Ascending aorta (tissue), 2 donors: ENCODE measurements at places on chromosomes 7 and 10. TPM values are rescaled to one million over a fixed set of nuclear protein-coding genes. Genes with fewer than 3 reads are reported as not detected.

DNA sequence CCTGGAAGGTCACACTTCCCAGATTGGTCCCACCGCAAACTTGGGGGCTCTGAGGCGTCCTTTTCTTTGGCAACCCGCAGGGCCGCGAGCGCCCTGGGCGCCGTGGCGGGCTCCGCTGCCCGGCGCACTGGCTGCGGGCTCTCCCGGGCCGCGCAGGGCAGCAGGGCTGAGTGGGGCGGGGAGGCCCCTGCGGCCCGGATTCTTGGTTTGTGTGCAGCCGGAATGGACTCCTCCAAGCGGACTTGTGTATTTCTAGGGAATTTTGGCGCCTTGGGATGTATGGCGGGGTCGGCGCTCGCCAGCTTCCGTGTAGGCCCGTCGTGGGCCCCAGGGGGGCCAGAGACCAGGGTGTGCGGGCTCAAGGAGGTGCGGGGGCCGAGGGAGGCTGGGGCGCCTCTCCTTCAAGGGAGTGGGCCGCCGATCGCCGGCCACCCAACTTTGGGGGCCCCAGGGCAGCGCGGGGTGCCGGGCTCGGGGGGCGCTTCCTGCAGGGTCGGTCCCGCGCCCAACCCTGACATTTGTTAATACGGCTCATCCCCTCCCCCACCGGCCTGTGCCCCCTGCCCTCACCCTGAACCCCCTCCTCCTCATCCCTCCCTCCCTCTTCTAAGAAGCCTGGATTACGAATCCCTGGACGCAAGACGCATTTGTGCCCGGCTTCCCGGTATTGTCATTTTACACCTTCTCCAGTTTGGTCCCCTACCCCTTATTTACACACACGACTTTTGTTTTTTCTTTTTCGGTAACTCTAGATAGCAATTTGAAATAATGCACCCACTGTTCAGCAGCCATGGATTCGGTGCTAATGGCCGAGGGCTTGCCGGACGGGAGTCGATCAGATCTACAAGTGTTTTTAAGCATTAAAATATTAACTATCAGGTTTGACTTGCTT lies 2.5 kb downstream of the TCF7L2 start:
- peak overlapping the region; percentile 92 for H3K27ac ChIP-seq
- peak overlapping the region; percentile 83 for H3K4me3 ChIP-seq
- no peaks in the 10 kb centered on the region for H3K36me3 ChIP-seq

DNA sequence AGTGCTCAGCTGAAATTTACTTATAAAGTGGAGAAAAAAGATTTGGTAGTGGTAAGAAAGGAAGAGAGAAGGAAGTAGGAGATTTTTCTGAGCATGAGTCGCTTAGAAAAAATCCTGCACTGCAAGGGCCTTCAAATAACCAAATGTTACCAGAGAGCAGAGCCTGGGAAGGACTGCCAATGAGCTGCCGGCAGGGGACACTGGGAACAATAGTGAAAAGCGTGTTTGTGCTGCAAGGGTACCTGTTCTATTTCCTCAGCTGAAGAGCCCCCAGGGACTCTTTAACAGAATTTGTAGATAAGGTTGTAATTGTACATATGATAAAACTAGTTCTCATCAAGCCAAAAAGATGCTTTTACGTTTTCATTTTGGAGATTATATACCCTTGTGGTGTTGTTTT lies 696.3 kb upstream of the C7orf33 start:
- no peak overlapping the region for H3K4me3 ChIP-seq
- H3K4me1 ChIP-seq, result no peaks in the 10 kb centered on the region
- no peak overlapping the region for H3K27ac ChIP-seq
- DNase-seq, result no peak

C10orf67 gene
- not detected for total RNA-seq

- H3K27me3 ChIP-seq, result no peaks in the 10 kb centered on the region
- no peaks in the 10 kb centered on the region for H3K36me3 ChIP-seq
- H3K27ac ChIP-seq, result no peak overlapping the region
- H3K4me3 ChIP-seq, result no peak overlapping the region
Measured at GRCh38 chr7:94145602-94146001, 141.4 kb upstream of the BET1 start.

- no peak overlapping the region for H3K4me3 ChIP-seq
- no peaks in the 10 kb centered on the region for H3K36me3 ChIP-seq
- H3K27ac ChIP-seq, result peak overlapping the region; percentile 34
Measured at GRCh38 chr7:134737566-134738345, 41.7 kb upstream of the CALD1 start.

DNAJB9 gene
- total RNA-seq, result 7.5 TPM

DNA sequence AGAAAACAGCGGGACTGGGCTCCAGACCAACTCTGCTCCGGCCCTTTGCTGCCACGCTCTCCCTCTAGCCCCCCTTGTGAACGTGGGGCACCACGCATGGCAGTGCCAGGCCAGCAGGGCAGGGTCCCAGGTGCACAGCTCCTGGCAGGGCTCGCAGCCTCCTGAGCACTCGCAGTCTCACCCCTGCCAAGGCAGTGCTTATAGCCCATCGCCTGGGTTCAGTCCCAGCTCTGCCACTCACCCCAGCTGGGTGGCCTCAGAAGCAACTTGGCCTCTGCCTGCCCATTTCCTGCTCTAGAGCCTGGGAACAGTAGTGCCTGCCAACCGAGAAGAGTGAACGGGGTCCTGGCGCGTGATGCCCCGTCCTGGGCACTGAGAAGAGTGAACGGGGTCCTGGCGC lies 36.3 kb downstream of the CFAP46 start:
- no peak overlapping the region for H3K4me3 ChIP-seq
- no peaks in the 10 kb centered on the region for H3K36me3 ChIP-seq
- no peak overlapping the region for H3K27ac ChIP-seq
- no peaks in the 10 kb centered on the region for H3K27me3 ChIP-seq
- no peaks in the 10 kb centered on the region for H3K4me1 ChIP-seq

DNA sequence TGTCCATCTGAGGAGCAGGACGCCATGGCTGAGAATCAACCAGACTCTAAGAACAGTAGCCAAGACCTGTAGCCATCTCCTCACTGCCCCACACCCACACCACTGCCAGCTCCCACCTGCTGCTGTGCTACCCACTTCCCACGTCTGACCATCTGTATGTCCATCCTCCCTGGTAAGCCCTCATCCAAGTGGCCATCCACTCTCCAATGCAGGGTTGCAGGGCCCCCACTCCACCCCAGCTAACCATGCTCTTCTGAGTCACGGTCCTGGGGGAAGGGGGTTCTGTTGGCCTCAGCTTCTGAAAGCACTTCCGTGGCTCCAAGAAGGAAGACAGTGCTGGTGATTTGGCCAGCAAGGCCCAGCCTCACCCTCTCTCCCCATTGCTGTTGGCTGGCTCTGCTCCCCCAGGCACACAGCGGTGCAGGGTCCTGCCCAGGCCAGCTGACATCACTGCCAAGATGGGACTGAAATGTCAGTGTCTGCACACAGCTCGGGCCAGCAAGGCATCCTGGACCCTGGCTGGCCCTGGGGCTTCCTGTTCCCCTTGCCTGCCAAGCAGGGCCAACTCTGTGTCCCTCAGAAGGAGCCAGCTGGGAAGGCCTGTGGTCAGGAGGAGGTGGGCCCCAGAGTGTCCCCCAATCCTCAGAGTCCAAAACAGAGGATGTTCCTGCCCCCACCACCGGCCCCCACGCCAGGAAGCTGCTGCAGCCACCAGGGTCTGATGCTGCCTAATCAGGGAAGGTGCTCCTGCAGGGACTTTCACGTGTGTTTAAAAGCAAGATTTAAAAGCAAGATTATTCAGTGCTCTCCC lies 17.5 kb downstream of the RASGEF1A start:
- no peak for DNase-seq
- no peaks in the 10 kb centered on the region for H3K4me1 ChIP-seq
- no peaks in the 10 kb centered on the region for H3K36me3 ChIP-seq
- no peaks in the 10 kb centered on the region for H3K27me3 ChIP-seq
- H3K4me3 ChIP-seq, result no peak overlapping the region

GRCh38 chr10:21171197-21171935 lies 274.3 kb upstream of the NEBL start:
- H3K27ac ChIP-seq, result no peak overlapping the region
- H3K4me1 ChIP-seq, result no peaks in the 10 kb centered on the region
- H3K27me3 ChIP-seq, result peaks cover 4% of the 10 kb centered on the region

GRCh38 chr7:156470399-156471320 lies 169.9 kb upstream of the RNF32 start:
- no peaks in the 10 kb centered on the region for H3K36me3 ChIP-seq
- no peak overlapping the region for H3K27ac ChIP-seq
- H3K27me3 ChIP-seq, result no peaks in the 10 kb centered on the region

DNA sequence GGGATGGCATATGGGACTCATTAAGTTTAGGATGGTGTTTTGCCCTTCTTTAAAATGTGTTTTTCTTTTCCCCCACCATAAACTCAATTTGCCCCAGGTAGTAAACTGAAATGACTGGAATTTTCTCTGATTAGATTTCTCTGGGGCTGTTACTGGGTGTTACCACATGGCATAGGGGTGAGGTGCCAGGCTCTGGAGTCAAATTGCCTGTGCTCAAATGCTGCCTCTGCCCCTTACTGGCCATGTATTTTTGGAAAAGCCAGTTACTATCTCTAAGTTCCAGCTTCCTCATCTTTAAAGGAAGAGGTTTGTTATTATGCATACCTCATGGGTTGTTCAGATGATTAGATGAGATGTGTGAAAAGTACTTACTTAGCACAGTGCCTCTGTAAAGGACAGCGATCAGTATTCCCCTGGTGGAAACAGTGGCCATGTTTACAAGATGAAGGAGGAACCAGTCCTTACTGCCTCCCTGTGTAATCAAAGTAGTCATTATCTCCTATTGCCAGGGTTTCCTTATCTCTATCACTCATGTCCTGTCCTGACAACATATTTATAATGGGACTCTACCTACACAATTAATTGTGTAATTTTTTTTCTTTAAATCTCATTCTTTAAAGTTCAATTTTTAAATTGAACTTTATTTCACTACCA lies 352.0 kb downstream of the KCNMA1 start:
- no peaks in the 10 kb centered on the region for H3K4me1 ChIP-seq
- no peak for DNase-seq
- H3K27me3 ChIP-seq, result no peaks in the 10 kb centered on the region

DNA sequence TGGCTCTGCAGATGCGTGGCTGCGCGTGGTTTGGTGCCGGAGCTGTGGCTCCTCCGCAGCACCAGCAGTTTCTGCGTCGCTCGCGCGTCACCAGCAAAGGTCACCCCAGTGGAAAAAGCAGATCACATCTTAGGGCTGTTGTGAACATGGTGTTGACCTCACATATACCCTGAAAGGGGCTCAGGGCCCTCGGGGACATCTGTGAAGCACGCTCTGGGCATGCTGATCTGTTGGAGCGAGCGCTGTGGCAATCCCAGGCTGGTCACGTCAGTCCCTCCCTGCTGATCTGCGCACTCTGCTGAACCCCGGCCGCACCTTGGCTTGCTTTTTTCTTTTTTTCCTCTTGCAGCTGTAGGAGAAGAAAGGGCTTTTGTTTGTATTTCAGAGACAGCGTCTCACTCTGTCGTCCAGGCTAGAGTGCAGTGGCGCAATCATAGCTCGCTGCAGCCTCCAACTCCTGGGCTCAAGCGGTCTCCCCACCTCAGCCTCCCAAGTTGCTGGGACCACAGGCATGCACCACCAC lies 33.3 kb upstream of the AP5Z1 start:
- H3K4me1 ChIP-seq, result peaks cover 3% of the 10 kb centered on the region
- peaks cover 16% of the 10 kb centered on the region for H3K36me3 ChIP-seq
- DNase-seq, result no peak
- H3K4me3 ChIP-seq, result no peak overlapping the region
- H3K27ac ChIP-seq, result no peak overlapping the region
- H3K27me3 ChIP-seq, result no peaks in the 10 kb centered on the region

- DNase-seq, result no peak
- H3K27ac ChIP-seq, result no peak overlapping the region
- no peaks in the 10 kb centered on the region for H3K36me3 ChIP-seq
- H3K4me1 ChIP-seq, result no peaks in the 10 kb centered on the region
- H3K27me3 ChIP-seq, result no peaks in the 10 kb centered on the region
Measured at GRCh38 chr10:45599021-45599603, 73.5 kb downstream of the ZFAND4 start.

- H3K4me1 ChIP-seq, result peaks cover 37% of the 10 kb centered on the region
- H3K36me3 ChIP-seq, result peaks cover 7% of the 10 kb centered on the region
- peak overlapping the region; percentile 94 for H3K27ac ChIP-seq
- no peaks in the 10 kb centered on the region for H3K27me3 ChIP-seq
Measured at GRCh38 chr7:139431459-139431858, 52.0 kb downstream of the KLRG2 start.

RPEL1 gene
- not detected for total RNA-seq

ADIRF gene
- total RNA-seq, result 882 TPM

- no peaks in the 10 kb centered on the region for H3K36me3 ChIP-seq
- peaks cover 14% of the 10 kb centered on the region for H3K4me1 ChIP-seq
- no peaks in the 10 kb centered on the region for H3K27me3 ChIP-seq
- peak overlapping the region; percentile 55 for H3K27ac ChIP-seq
- H3K4me3 ChIP-seq, result no peak overlapping the region
- peak; percentile 79 for DNase-seq
Measured at GRCh38 chr10:129096065-129096984, 370.7 kb upstream of the MGMT start.

TRDMT1 gene
- total RNA-seq, result 5.7 TPM

FBXO24 gene
- total RNA-seq, result not detected

HMX3 gene
- not detected for total RNA-seq

AKR1E2 gene
- total RNA-seq, result 0.53 TPM

DNA sequence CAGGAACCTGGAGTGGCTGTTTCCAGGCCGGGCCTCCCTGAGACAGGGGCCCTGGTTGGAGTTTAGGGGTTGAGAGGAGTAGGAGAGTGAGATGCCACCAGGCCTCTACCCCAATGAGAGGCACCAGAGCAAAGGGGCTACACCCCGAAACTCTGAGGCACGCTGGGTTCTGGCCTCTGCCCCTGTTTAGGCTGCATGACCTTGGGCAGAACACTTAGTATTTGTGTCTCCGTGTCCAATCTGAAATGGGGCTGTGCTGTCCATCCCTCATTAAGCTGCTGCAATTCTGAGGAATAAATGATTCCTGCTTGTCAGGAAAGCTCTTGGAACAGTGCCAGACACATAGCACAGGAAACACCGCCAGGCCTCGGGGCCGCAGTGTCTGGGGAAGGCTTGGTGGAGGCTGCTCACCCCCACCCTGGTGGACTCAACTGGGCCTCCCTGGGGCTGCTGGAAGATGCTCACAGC lies 40.5 kb upstream of the SAMD8 start:
- no peaks in the 10 kb centered on the region for H3K27me3 ChIP-seq
- H3K36me3 ChIP-seq, result no peaks in the 10 kb centered on the region
- H3K27ac ChIP-seq, result no peak overlapping the region
- DNase-seq, result no peak
- H3K4me1 ChIP-seq, result no peaks in the 10 kb centered on the region

DNA sequence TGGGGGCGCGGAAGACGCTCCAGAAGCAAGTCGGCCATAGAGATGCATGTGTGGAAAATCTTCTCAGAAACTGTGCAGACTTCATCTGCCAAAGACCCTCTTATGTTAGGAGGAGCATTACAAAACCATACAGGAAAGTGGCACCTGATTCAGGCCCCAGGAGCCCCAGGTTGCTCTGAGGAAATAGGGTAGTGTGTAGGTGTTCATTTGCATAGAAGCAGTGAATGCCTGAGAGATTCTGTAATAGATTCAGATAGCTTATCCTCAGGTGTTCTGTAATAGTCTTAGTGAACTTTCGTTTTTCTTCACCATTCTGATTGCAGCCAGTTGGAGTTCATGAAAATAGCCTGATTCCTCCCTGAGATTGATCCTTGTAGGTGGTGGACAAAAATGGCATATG lies 106.4 kb upstream of the GJD4 start:
- H3K27ac ChIP-seq, result no peak overlapping the region
- peaks cover 6% of the 10 kb centered on the region for H3K4me1 ChIP-seq
- H3K36me3 ChIP-seq, result no peaks in the 10 kb centered on the region
- H3K4me3 ChIP-seq, result no peak overlapping the region
- H3K27me3 ChIP-seq, result no peaks in the 10 kb centered on the region

IDI2 gene
- total RNA-seq, result not detected

ARPC1A gene
- 87.7 TPM for total RNA-seq

- no peaks in the 10 kb centered on the region for H3K4me1 ChIP-seq
- H3K4me3 ChIP-seq, result no peak overlapping the region
- no peak overlapping the region for H3K27ac ChIP-seq
- DNase-seq, result no peak
- H3K27me3 ChIP-seq, result no peaks in the 10 kb centered on the region
- H3K36me3 ChIP-seq, result no peaks in the 10 kb centered on the region
Measured at GRCh38 chr10:133072196-133072595, 15.5 kb upstream of the ADGRA1 start.

CACNB2 gene
- 0.96 TPM for total RNA-seq
